ENCODE measurements at places on chromosomes 7 and 10.

GRCh38 chr7:88204525-88205110 lies 15.2 kb downstream of the SRI start:
- DNase-seq: no peak

DNA sequence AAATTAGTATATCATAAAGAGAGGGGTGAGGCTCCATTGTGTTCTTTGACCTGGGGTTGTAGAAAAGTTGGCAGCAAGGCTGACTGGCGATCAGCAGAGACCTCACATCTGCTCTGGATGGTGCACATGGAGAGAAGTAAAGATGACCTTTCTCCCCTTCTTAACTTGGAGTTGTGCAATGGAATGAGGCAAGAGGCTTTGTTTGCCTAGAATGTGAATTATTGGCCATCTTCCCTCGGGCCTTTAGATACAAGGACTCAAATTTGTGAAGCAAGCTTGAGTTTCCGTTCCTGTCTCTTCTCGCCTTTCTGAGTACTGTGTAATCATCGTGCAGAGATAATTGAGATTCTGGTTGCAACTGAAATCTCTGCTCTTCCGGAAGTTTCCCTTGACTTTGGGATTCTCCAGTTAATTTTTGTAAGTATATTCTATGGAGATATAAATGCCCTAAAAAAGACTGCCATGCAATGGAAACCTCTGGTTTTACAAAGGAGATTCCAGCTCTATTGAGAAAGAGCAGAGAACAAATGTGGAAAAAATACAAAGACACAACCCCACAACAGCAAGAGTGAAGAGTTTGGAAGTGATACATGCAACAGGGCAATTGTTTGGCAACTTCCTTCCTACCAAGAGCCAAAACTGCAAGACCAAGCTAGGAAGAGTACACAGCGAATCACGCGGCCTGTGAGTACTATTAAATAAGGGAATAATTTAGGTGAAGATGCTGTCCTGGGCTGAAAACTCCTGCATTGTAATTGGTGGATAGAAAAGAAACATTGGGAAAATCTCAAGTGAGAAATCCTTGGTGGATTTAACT lies 542.3 kb upstream of the NRP1 start:
- no peak for DNase-seq

DNA sequence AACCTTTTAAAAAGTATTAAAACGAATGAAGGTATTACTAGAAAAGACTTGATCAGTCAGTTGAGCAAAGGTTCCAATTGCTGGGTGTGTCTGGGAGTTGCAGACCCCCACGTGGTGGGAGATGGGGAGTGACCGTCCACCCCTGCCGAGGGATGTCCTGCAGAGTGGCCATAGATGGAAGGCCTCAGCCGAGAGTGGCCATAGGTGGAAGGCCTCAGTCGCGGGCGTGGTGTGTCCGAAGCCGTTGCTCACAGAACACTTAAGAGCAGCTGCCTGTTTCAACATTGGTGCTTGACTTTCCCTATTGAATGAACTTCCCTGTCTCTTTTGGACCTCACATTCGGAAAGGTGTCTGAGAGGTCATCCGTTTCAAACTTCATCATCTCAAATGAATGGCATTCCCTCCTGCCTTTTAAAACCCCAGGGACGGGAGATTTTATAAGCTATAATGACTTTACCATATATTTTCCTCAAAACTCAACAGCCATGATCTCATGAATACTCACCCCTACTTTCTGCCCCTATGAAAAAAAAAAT lies 69.4 kb downstream of the CAMK1D start:
- no peak for DNase-seq

DNA sequence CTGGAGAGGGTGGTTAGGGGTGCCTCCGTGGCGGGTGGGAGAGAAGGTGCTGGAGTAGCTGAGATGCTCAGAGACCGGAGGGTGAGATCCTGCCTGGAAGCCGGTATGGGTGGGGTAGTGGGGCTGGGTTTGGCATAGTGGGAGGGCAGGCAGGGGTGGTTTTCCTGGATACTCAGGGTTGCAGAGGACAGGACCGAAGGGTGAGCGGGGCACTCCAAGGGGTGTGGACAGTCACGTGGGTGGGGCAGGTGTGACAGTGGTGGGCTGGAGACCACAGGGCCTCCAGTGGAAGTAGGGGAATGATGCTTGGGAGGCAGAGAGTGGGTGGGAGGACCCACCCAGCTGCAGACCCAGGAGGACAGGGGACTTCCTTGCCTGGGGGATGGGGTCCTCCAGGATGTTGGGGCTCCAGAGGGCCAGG lies 1.9 kb downstream of the SCART1 start:
- no peak for DNase-seq

DNA sequence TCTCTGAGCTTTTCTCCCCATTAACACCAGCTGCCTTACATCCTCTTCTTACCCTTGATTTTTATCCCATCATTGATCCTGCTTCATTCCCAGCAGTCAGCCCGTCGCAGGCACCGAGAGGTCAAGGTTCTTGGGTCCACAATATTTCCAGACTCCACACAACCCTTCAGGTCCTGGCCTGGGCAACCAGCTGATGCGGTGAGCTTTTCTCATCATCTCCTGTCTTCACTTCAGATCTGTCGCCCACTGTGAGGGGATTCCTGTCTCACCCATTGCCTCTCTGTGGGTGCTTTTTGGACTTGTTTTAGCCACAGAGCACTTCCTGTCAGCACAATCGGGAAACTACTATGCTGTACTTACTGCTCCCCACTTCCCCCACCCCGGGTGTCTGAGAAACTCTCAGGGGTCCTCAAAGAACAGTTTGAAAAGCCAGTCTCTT lies 8.4 kb upstream of the PVRIG start:
- peak; percentile 40 for DNase-seq

DNA sequence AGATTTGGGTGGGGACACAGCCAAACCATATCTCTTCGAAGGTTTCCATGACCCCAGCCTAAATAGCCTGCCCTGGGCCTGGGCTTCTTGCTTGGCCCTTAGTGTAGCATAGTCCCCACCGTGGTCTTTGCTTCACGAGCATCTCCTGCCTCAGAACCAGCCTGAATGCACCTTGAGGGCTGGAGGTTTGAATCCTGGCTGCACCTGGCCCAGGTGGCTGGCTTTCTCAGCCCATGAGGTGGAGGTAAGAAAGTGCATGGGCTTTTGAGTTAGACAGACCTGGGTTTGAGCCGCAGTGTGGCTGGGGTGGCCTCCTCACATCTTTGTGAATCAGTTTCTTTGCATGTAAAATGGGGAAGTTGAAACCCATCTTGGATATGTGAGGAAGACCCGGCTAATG lies 24.2 kb upstream of the PCBD1 start:
- no peak for DNase-seq
